ENCODE measurements at places on chromosomes 6 and 20.

DNA sequence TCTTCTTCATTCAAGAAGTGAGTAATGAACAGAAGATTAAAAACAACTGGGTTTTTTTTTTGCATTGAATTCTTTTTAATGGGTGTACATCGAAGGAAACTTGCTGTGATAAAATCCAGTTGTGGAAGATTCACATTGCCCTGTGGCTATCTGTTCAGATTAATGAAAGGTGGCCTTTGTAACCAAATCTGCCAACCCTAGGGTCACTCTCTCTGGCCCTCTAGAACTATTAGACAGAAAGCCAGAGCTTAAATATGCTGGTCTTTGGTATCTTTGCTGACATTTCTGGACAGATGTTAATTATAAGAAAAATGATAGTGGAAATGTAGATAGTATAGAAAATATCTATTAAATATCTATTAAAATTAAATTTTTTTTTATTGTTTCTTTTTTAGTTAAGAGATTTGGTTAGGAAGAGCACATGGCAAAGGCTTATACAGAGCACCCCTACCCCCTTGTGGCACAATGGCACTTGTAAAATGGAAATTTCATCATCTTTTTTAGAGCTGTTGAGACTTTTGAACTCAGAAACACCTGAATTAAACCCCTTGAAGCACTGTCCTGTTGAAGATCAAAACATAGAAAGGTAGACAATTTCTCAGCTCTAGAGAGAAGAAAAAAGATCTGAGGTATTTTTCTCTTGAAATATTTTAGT is 572.5 kb downstream of the PKHD1 start:
- H3K27ac ChIP-seq = no peak overlapping the region
- no peak overlapping the region for H3K4me3 ChIP-seq
- no peaks in the 10 kb centered on the region for H3K36me3 ChIP-seq

DNA sequence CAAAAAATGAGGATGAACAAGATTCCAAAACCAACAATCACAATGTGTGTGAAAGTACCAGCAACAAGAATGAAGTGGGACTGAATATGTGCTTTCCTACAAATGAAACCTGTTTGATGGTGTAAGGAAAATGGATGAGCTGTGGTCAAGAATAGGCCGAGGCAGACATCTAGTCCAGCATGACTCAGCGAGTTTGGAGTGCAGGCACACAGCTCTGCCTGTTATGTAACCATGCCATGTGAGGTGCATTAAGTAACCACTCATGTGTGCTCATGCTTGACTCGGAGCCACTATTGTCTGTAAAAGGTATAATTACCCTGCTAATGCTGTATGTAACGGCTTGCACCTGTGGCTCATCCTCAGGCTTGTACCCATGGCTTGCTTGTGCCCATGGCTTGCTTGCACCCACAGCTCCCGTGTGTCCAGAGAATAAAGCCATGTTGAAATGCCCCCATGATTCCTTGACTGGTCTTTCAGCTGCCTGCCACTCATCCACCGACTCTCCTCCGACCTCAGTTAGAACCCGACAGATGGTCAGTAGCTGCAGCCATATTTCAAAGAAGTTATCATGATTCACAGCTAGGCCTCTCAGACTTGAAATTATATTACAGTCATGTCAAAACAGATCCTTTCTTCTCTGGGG is 98.7 kb downstream of the BACH2 start:
- H3K27ac ChIP-seq = no peak overlapping the region
- peak; percentile 65 for DNase-seq
- H3K4me3 ChIP-seq = no peak overlapping the region
- no peaks in the 10 kb centered on the region for H3K36me3 ChIP-seq
- peaks cover 9% of the 10 kb centered on the region for H3K4me1 ChIP-seq
- H3K27me3 ChIP-seq = no peaks in the 10 kb centered on the region

- H3K36me3 ChIP-seq = no peaks in the 10 kb centered on the region
- no peaks in the 10 kb centered on the region for H3K4me1 ChIP-seq
Observed at GRCh38 chr20:18685406-18685805, 97.6 kb downstream of the DTD1 start.

GRCh38 chr6:108942556-108943492 is 94.6 kb downstream of the ARMC2 start:
- H3K27me3 ChIP-seq = no peaks in the 10 kb centered on the region
- no peak overlapping the region for H3K4me3 ChIP-seq
- H3K4me1 ChIP-seq = peaks cover 56% of the 10 kb centered on the region
- no peaks in the 10 kb centered on the region for H3K36me3 ChIP-seq

- H3K4me1 ChIP-seq = no peaks in the 10 kb centered on the region
- H3K4me3 ChIP-seq = no peak overlapping the region
- peaks cover 6% of the 10 kb centered on the region for H3K27me3 ChIP-seq
- DNase-seq = no peak
- no peaks in the 10 kb centered on the region for H3K36me3 ChIP-seq
Observed at GRCh38 chr6:84691978-84692623, 72.3 kb downstream of the TBX18 start.

Measured in common myeloid progenitor, CD34-positive (primary cell).